ENCODE measurements at places on chromosomes 1 and 21.
A peak's percentile ranks its signal among the peaks of the same experiment; 100 is the strongest.

DNA sequence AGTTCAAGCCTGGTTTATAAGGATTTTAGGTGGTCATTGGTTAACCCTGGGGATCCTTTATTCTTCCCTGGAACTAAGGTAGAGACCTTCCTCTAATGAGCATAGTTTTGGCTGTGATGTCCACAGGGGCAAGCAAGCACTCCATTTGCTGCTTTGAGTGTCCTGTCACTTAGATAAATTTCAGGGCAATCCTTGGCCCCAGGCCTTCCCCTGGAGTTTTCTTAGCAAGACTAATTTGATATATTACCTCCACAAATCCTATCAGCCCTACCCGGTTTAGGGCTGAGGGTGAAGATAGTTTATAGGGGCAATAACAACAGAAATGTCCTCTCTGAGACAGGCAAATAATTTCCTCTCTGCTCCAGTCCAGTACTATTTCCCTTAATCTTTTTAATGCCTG is 166.6 kb downstream of the CYYR1 start:
- no peak for DNase-seq
- no peaks in the 10 kb centered on the region for H3K4me1 ChIP-seq
- no peak overlapping the region for H3K27ac ChIP-seq
- no peaks in the 10 kb centered on the region for H3K27me3 ChIP-seq
- H3K4me3 ChIP-seq: no peak overlapping the region
- H3K36me3 ChIP-seq: no peaks in the 10 kb centered on the region

- no peak for DNase-seq
- H3K27me3 ChIP-seq: no peaks in the 10 kb centered on the region
- H3K36me3 ChIP-seq: peaks cover 6% of the 10 kb centered on the region
- no peak overlapping the region for H3K27ac ChIP-seq
These were observed 940 bp upstream of the USF1 start for GRCh38 chr1:161046605-161047228.

GRCh38 chr1:231446138-231446537 is 24.1 kb upstream of the EGLN1 start:
- no peaks in the 10 kb centered on the region for H3K27me3 ChIP-seq
- H3K4me1 ChIP-seq: no peaks in the 10 kb centered on the region
- no peaks in the 10 kb centered on the region for H3K36me3 ChIP-seq
- H3K4me3 ChIP-seq: no peak overlapping the region

DNA sequence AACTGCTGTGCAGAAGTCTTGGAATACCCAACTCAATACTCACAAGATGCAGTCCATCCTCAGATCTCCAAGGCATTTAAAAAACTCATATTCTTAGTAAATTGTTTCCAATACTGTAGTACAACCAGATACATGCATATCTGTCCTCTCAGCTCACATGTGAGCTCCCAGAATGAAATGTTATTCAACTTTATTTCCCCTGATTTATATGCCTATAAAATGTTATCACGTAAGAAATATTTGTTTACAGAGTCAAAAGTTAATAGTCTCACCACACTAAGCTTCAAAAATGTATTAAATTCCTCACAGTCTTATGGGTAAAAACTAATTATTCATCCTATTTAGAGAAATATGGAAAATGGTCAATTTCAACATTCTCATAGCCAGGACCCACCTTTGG is 56.6 kb downstream of the LTN1 start:
- no peak overlapping the region for H3K4me3 ChIP-seq
- H3K4me1 ChIP-seq: no peaks in the 10 kb centered on the region
- H3K27ac ChIP-seq: no peak overlapping the region
- H3K36me3 ChIP-seq: no peaks in the 10 kb centered on the region
- no peaks in the 10 kb centered on the region for H3K27me3 ChIP-seq

GRCh38 chr1:57800376-57800775 is 376.5 kb upstream of the DAB1 start:
- no peaks in the 10 kb centered on the region for H3K36me3 ChIP-seq
- peaks cover 14% of the 10 kb centered on the region for H3K4me1 ChIP-seq
- no peak for DNase-seq
- H3K27me3 ChIP-seq: no peaks in the 10 kb centered on the region
- H3K27ac ChIP-seq: no peak overlapping the region

DNA sequence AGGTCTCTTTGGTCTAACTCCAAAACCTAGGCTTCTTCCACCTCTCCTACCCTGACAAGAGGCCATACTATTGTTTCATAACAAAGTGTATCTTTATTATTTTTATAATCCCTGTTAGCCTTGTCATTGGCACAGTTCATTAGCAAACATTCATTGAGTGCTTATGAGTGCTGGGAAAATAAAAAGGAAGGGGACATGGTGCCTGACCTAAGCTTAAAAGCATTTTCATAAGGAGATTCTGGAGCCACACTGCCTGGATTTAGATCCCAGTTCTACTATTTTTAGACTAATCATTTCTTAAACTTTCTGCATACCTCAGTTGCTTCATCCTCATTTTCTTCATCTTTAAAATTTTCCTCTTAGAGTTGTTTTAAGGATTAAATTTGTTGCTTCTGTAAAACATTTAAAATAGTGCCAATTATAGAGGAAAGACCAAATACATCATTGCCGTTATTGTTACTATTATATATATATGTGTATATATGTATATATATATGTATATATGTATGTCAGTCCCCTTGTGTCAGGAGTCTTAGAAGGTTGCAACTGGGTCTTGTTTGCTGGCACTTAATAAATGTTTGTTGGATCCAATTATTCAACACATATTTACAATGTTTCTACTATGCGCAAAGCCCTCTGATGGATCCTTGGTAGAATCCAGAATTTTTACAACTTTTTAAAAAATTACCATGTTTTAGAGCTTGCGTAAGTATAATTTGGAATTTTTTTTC is 250.9 kb upstream of the SGIP1 start:
- no peak overlapping the region for H3K27ac ChIP-seq
- peaks cover 6% of the 10 kb centered on the region for H3K4me1 ChIP-seq
- no peak overlapping the region for H3K4me3 ChIP-seq
- no peaks in the 10 kb centered on the region for H3K36me3 ChIP-seq
- H3K27me3 ChIP-seq: no peaks in the 10 kb centered on the region

DNA sequence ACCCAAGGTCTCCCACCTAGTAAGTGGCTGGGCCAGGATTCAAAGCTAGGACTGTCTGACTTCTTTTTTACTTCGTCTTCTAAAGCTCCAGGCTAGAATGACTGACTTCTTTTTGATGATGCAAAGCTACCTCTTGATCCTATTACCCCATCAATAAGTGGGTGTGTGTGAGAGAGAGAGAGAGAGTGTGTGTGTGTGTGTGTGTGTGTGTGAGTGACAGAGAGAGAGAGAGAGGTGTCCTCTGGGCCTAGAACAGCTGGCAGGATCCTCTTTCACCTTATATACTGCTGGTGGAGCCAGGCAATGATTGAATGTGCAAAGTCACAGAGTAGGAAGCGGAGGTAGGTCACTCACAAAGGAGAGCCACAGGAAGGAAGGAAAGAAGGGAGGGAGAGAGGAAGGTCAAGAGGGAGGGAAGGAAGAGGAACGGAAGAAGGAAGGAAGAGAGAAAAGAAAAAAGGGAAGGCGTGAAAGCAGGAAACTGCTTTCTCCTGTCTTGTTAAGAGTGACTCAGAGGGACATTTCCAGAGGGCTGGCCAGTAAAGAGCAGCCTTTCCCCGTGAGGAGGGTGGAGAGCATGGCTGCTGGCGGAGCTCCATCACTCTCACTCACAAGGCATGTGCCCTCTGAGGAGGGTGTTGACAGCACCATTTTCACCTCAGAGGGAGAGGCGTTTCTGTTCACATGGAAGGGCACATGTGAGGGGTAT is 68.9 kb downstream of the CDC7 start:
- no peaks in the 10 kb centered on the region for H3K4me1 ChIP-seq
- H3K36me3 ChIP-seq: no peaks in the 10 kb centered on the region
- DNase-seq: no peak

- H3K27ac ChIP-seq: no peak overlapping the region
- H3K4me3 ChIP-seq: no peak overlapping the region
- no peaks in the 10 kb centered on the region for H3K36me3 ChIP-seq
- peaks cover 2% of the 10 kb centered on the region for H3K4me1 ChIP-seq
- no peaks in the 10 kb centered on the region for H3K27me3 ChIP-seq
- DNase-seq: no peak
These were observed 12.8 kb downstream of the PSRC1 start for GRCh38 chr1:109269981-109270622.

GRCh38 chr1:171422511-171422910 is 62.8 kb upstream of the PRRC2C start:
- DNase-seq: peak; percentile 74
- H3K4me3 ChIP-seq: no peak overlapping the region
- H3K4me1 ChIP-seq: peaks cover 2% of the 10 kb centered on the region
- H3K27ac ChIP-seq: no peak overlapping the region

- H3K27me3 ChIP-seq: no peaks in the 10 kb centered on the region
- peaks cover 42% of the 10 kb centered on the region for H3K4me1 ChIP-seq
- H3K27ac ChIP-seq: peak overlapping the region; percentile 93
- H3K4me3 ChIP-seq: no peak overlapping the region
- no peak for DNase-seq
These were observed 13.7 kb downstream of the BLACAT1 start for GRCh38 chr1:205442051-205442725.

- H3K36me3 ChIP-seq: no peaks in the 10 kb centered on the region
- H3K27ac ChIP-seq: no peak overlapping the region
- no peak for DNase-seq
- H3K4me1 ChIP-seq: peaks cover 2% of the 10 kb centered on the region
- H3K27me3 ChIP-seq: peaks cover 3% of the 10 kb centered on the region
- H3K4me3 ChIP-seq: peak overlapping the region; percentile 27
These were observed 501 bp upstream of the DNAJC6 start for GRCh38 chr1:65308781-65309303.

- no peaks in the 10 kb centered on the region for H3K36me3 ChIP-seq
- no peak overlapping the region for H3K27ac ChIP-seq
- no peak for DNase-seq
These were observed 71.8 kb downstream of the ODF2L start for GRCh38 chr1:86324130-86324822.

DNA sequence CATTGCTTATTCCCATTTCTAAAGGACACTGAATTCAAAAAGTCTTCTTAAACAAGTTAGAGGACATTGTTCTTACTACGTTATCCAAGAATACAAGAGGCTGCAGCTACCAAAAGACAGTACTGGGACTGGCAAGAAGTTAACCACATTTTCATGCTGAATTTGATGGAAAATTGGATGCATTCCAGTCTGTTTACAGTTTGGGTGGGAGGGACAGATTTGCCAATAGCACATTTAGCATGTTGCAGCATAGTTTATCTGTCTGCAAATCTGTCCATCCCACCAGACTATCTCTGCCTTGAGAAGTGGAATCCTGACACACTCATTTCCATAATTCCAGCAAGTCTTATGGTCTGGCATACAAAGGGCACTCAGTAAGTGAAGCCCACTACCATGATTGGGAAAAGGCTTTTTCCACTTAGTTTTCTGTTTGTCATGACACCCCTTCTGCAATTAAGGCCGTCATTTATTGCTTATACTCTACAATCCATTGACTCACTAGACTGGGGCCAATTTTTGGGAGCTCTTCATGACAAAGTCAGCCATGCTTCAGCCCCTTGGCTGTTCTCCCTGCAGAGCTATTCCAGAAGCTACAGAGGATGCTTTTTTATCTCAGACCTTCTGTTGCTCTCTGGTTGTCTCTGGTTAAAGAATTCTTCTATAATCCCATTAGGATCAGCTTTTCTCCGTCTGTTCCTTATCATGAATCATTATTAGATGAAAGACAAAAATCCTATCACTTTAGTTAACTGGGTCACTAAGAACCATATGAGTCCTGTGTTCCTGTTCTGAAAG is 355.8 kb upstream of the PTBP2 start:
- no peaks in the 10 kb centered on the region for H3K36me3 ChIP-seq
- no peak overlapping the region for H3K4me3 ChIP-seq
- H3K27ac ChIP-seq: no peak overlapping the region
- peak; percentile 49 for DNase-seq
- no peaks in the 10 kb centered on the region for H3K27me3 ChIP-seq
- no peaks in the 10 kb centered on the region for H3K4me1 ChIP-seq

DNA sequence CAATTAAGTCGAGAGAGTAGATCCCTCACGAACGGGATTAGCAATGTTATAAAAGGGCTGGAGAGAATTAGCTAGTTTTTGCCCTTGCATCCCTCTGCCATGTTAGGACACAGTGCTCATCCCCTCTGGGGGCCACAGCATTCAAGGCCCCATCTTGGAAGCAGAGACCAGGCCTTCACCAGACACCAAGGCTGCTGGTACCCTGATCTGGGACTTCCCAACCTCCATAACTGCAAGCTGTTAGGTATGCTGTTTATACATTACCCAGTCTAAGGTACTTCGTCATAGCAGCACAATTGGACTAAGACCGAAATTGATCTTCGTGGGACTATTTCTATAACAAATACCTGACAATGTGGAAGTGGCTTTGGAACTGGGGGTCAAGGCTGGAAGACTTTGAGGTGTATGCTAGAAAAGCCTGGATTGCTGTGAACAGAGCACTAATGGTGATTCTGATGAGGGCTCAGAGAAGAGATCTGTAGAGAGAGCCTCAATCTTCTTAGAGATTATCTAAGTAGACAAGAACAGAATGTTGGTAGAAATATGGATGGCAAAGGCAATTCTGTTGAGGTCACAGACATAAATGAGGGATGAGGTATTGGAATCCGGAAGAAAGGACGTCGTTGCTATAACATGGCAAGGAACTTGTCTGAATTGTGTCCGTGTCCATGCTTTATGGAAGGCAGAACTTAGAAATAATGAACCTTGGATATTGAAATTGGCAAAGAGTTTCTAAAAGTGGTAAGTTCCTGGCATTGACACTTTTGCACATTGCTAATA is 83.8 kb upstream of the KIF26B start:
- H3K4me3 ChIP-seq: no peak overlapping the region
- H3K27me3 ChIP-seq: no peaks in the 10 kb centered on the region
- no peaks in the 10 kb centered on the region for H3K36me3 ChIP-seq
- H3K27ac ChIP-seq: no peak overlapping the region

- no peaks in the 10 kb centered on the region for H3K27me3 ChIP-seq
- no peaks in the 10 kb centered on the region for H3K4me1 ChIP-seq
- H3K36me3 ChIP-seq: no peaks in the 10 kb centered on the region
These were observed 8.6 kb upstream of the ACTN2 start for GRCh38 chr1:236677641-236678235.

GRCh38 chr1:30976143-30976542 is 67.6 kb upstream of the SDC3 start:
- DNase-seq: no peak
- peaks cover 2% of the 10 kb centered on the region for H3K36me3 ChIP-seq
- no peaks in the 10 kb centered on the region for H3K27me3 ChIP-seq
- H3K4me1 ChIP-seq: no peaks in the 10 kb centered on the region
- no peak overlapping the region for H3K27ac ChIP-seq
- H3K4me3 ChIP-seq: no peak overlapping the region

GRCh38 chr1:24503059-24503751 is 569 bp downstream of the RCAN3 start:
- H3K36me3 ChIP-seq: no peaks in the 10 kb centered on the region
- peak overlapping the region; percentile 16 for H3K4me3 ChIP-seq
- no peaks in the 10 kb centered on the region for H3K27me3 ChIP-seq
- H3K27ac ChIP-seq: peak overlapping the region; percentile 48
- H3K4me1 ChIP-seq: peaks cover 17% of the 10 kb centered on the region
